ENCODE measurements at places on chromosomes 4 and X.

DNA sequence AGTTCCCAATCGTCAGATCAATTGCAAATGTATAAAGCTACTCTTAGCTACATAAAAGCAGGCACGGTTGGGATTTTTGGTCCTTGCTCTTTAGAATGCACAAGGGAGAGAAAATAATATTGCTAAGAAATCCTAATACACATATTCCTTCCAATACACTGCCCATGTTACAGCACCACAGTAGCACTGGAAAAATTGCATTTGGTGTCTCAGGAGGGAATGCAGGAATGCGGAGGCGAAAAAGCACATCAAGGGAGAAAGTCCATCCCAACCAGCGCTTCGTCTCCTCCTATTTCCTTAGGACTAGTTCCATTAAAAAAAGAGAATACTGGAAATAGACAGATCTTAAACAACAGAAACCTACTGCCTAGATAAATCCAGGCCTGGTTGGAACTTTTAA, 23.9 kb downstream of the ADGRA3 start:
- no peak for DNase-seq

GRCh38 chr4:135144498-135144897, 942.9 kb upstream of the PABPC4L start:
- DNase-seq, result no peak

DNA sequence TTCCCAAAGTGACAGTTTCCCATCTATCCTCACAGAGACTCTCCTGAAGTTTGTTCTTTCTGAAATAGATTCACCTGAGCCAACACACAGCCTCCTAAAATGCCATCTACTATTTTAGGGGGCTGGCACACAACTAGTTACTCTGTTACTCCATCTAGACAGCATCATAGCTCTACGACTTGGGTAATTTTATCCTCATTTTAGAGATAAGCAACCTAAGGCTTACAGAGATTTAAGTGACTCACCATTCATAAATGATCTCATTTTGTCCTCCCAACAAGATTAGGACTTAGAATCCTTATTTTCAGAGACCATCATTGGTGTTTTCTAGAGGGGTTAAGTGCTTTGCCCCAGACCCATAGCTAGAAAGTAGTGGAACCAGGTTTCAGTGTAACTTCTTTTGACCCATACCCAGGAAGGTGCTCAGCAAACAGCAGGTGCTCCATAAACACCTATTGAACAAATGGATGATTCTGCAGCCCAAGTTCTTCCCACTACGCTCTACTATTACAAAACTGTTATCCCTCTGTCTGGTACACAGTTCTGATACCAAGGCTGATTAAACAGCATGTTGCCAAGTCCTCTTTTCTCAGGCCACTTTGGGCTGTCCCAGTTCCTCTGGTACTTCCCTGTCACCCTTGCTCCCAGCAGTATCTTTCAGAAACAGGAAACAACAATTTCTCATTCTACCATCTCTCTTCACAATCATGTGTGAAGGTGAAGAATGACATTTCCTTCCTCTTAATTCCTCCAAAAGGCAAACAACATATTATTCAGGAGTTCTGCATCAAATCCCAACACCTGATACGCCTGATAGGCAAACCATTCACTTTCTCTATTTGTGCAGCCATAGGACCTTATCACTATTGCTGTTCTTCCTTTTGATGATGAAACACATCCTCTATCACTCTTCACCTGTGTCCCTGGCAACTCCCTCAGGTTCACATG, 304.7 kb upstream of the TAPT1 start:
- DNase-seq, result no peak

- no peak for DNase-seq
Observed at GRCh38 chr4:46594661-46595060, 204.7 kb upstream of the GABRA2 start.

- DNase-seq, result no peak
Observed at GRCh38 chrX:7447801-7448499, 300.0 kb upstream of the PUDP start.

DNA sequence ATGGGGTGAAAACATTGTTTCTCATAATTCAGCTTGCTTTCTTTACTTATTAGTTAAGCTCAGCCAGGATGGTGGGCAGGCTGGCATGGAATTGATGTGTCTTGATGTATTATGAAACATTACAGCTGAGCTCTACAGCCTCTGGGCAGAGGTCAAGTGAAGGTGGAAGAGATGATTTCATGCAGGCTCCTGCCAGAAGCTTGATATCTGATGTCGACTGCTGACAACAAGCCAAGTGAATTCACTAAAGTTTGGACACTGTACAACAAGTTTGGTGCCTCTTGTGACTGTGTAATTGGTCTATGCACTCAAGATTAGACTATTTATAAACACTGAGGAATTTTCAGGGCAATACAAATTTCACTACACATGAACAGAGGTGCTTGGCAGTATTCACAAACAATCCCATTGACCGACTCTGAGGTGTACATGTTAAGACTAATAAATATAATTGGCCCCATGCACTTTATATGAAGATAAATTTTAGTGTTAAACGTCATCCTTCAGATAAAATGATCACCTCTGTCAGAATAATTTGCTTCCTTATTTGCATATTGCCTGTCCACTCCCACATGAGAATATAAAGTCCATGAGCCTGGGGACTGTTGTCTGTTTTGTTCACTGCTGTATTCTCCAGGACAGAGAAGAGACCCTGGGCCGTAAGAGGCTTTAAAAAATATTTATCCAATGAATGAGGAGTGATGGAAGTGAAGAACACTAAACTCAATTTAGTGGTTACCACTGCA, 612.2 kb downstream of the IQCM start:
- DNase-seq, result peak; percentile 60

- DNase-seq, result no peak
Observed at GRCh38 chr4:177528620-177529019, 86.4 kb upstream of the AGA start.

GRCh38 chr4:80434238-80434637, 98.7 kb downstream of the CFAP299 start:
- no peak for DNase-seq

DNA sequence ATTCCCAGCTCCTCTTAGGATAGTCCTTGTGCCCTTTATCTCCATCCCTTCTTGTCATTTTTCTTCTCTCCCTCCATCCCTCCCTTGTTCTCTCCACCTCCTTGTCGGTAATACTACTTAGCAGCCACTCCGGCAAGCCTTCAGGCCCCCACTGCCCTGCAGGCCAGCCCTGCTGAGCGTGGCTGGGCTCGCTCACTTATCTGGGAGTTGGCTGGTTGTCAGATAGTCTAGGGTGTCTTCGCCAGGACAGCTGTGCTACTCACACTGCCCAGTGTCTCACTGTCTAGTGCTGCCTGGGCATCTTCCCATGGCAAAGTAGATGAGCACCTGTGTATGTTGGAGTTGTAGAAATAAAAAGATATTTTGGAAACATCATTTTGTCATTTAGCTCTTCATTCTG, 75.0 kb downstream of the STK32B start:
- no peak for DNase-seq

- no peak for DNase-seq
Observed at GRCh38 chr4:94668724-94669123, 89.0 kb upstream of the BMPR1B start.

DNA sequence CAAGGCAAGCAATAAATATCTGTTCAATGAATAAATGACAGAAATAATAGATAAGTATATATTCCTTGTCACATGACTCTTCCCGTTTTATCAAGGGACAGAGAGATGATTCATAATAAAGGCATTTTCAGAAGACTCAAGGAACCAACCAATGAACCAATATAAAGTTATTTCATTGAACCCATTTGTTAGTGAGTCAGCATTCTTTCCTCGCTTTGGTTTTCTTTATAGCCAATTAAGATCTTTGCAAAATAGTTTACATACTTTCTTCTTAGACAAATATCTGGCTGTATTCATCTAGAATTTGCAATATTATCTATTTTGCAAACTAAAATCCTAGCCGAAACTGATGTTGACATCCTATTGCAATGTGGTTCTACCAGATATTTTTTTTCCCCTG, 269.4 kb downstream of the IL15 start:
- DNase-seq, result peak; percentile 93

- DNase-seq, result no peak
Observed at GRCh38 chr4:84968925-84969324, 2.4 kb upstream of the WDFY3 start.

- no peak for DNase-seq
Observed at GRCh38 chr4:2800691-2801596, 8.1 kb downstream of the SH3BP2 start.

- DNase-seq, result no peak
Observed at GRCh38 chrX:5236096-5236495, 992.6 kb downstream of the NLGN4X start.

- DNase-seq, result no peak
Observed at GRCh38 chr4:108224611-108225053, 55.9 kb upstream of the LEF1 start.

GRCh38 chr4:122163767-122164166, 11.6 kb downstream of the BLTP1 start:
- no peak for DNase-seq

DNA sequence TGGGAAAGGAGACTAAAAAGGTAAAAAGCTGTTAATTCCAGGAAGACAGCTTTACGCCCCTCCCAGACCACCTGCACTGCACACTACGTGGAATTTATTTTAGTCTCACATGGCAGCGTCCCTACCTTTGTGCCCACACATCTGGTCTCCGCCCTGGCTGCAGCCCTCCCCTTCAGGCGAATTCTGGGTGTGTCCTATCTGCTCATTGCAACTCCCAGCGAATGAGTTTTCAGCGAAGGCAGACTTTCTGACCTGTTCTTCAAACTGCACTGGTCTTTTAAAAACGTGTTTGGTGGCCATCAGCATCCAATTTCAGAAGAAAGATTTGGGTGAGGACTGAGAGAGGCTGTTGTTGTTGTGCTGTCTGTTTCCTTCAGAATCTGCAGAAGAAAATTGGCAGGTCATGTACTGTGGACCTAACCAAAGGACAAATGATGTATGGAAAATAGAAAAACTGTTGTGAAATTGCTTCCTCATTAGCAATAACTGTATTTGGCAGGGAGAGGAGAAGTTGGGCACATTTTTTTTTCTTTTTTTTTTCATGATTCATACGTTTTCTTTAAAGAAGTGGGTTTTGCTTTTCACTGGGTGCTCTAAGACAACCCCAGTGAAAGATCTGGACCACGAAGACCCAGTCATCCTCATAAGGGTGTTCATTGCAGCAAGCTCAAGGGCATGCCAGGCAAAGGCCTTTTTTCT, 4.2 kb downstream of the TLR8 start:
- no peak for DNase-seq

GRCh38 chr4:74893171-74893570, 39.7 kb upstream of the PARM1 start:
- DNase-seq, result no peak

- DNase-seq, result no peak
Observed at GRCh38 chr4:89835413-89835812, 1.5 kb downstream of the SNCA start.

DNA sequence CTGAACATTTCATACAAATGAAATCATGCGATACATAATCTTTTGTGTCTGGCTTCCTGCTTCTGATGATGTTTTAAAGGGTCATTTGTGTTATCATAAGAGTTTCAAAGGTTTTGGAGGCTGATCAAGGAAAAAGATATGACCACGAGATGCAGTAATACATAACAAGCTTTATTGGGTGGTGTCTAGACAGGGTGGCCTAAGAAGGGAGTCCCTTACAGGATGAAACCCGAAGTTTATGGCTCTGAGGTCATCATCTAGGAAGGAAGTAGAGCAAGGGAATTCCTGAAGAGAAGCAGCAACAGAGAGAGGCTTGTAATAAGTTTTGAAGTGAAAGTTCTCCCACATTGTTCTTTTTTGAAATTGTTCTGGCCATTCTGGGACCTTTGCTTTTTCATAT, 40.8 kb upstream of the SOD3 start:
- no peak for DNase-seq

DNA sequence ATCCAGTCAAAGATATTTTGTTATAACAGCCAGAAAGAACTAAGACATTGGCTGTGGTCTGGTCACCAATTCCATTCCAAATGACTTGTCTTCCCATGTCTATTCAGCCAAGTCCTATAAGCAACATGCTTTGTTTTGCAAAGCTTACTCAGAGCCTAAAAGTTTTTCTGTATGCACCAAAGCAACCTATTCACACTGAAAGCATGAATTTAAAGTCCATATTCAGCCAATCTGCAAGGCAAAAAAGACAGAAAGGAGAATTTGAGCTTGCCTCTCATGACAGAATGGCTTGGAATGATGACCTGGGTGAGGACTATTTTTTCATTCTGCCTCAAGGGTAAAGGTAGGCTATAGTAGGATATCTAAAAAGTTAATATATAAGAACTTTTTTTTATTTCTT, 323.2 kb upstream of the NOCT start:
- DNase-seq, result no peak
